ENCODE measurements at places on chromosomes 16 and 17.

DNA sequence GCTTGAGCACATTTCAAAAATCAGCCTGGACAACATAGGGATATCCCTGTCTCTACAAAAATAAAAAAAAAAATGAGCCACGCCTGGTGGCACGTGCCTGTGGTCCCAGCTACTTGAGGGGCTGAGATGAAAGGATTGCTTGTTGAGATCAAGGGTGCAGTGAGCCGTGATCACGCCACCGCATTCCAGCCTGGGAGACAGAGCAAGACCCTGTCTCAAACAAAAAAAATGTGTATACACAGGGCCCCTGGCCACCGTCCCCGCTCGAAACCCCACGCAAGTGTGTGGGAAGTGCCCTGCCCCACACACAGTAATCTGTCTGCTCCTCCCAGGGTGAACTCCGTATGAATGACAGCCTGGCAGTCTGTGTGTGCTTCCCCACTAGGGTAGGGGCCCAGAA lies 93.0 kb upstream of the RPL38 start:
- no peak for DNase-seq

GRCh38 chr16:20613481-20614185 lies 37.5 kb upstream of the ACSM2B start:
- DNase-seq = no peak

GRCh38 chr17:951325-952132 lies 28.0 kb downstream of the NXN start:
- DNase-seq = peak; percentile 93

- no peak for DNase-seq
These were observed 57.3 kb downstream of the MAF start for GRCh38 chr16:79543219-79543618.

DNA sequence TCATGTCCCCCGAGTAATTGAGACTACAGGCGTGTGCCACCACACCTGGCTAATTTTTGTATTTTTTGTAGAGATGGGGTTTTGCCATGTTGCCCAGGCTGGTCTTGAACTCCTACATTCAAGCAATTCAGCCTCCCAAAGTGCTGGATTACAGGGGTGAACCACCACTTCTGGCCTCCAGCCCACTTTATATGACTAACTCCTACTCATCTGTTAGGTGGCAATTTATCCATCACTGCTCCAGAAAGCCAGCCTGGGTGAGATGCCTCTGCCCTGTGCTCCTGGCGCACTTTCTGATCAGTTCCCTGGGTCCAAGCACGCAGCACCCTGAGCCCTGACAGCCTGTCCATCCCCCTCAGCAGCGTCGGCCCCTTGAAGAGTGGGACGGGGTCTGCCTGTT lies 29.4 kb downstream of the ADAM11 start:
- DNase-seq = no peak

- no peak for DNase-seq
These were observed 273.1 kb downstream of the PHKB start for GRCh38 chr16:47734081-47734857.

DNA sequence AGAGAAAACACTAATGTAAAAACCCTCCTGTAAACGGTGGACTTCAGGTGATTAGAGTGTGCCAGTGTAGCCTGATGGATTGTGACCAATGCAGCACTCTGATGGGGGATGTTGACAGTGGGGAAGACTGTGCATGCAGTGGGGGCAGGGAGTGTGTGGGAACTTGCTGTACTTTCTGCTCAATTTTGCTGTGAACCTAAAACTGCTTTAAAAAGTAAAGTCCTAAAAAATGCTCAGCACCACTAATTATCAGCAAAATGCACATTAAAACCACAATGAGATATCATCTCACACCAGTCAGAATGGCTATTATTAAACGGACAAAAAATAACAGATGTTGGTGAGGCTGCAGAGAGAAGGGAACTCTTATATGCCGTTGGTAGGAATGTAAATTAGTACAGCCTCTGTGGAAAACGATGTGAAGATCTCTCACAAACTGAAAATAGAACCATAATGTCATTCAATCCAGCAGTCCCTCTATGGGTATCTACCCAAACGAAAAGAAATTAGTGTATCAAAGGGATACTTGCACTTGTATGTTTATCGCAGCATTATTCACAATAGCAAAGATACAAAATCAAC lies 9.7 kb upstream of the ULK2 start:
- no peak for DNase-seq

Data from AG10803 (cell line).